Muscle of arm (tissue), 14 donors: ENCODE measurements at places on chromosomes 2 and 18. TPM values are rescaled to one million over a fixed set of nuclear protein-coding genes. Genes with fewer than 3 reads are reported as not detected.

DNA sequence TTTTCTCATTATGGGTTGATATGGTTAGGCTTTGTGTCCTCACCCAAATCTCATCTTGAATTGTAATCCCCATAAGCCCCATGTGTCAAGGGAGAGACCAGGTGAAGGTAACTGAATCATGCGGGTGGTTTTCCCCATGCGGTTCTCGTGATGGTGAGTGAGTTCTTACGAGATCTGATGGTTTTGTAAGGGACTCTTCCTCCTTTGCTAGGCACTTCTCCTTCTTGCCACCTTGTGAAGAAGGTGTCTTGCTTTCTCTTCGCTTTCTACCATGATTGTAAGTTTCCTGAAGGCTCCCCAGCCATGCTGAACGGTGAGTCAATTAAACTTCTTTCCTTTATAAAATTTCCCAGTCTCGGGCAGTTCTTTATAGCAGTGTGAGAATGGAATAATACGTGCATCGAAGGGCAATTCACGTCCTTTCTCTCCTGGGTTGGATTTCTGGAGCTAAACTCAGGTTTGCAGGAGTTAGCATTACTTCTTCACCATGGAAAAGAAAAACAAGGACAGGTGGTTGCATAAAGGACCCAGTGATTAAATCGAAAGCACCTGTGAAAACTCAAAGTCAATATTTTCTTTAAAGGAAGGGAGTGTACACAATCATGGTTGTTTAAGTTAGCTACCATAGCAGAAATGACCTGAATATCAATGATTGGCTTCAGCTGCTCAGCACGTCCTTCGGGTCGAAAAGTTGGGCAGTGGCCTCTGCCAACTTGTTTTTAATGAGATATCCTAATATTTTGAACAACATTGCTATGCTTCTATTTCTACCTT is 54.1 kb downstream of the CDC42EP3 start:
- no peak for DNase-seq

- DNase-seq = no peak
These were observed 80.4 kb upstream of the SALL3 start for GRCh38 chr18:78899241-78899640.

- DNase-seq = no peak
These were observed 30.4 kb upstream of the NCL start for GRCh38 chr2:231494669-231495068.

SRD5A2 gene
- polyA plus RNA-seq = not detected

PLB1 gene
- polyA plus RNA-seq = 1.9 TPM
